ENCODE measurements at places on chromosomes 16 and 17.

GRCh38 chr16:10362077-10362863 lies 23.6 kb upstream of the ATF7IP2 start:
- DNase-seq: no peak

DNA sequence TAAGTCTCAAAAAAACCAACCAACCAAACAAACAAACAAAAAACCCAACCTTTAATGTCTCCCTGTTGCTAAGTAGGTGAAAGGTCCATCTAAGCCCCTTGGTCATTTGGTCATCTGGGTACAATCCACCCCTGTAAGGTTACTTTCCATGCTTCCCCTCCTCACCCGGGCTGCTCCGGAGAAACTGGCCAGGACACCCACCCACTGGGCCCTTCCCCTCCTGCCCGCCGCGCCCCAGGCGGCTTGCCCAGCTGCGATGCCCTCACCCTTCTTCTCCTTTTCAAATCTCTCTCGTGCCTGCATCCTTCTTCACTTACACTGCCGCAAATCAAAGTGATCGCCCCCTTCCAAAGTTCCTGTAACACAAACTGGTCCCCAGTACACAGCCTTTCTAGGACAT lies 2.0 kb downstream of the NTAN1 start:
- DNase-seq: no peak

DNA sequence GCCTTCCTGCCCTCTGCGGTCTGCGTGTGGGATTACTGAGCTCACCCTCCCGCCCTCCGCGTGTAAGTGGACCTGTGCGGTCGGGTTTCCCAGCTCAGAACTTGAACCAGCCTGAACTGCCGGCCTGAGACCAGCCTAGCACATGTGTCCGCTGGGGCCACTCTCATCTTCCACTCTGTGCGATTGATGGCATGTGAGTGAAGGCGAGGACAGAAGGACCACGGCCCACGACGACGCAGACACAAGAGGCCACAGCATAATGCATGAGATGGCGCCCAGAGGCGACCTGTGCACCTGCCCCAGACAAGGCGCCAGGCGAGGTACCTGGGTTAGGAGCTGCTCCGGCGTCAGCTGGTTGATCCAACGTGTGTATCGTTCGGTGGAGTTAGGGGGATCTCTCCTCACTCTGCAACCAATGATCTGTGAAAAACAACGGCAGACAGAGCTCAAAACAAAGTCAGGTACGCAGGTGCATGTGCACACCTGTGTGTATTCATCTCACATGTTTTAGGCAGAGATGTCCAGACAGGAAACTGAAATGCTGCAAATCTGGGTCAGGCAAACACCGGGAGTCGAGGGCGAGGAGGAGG lies 74.5 kb upstream of the METRNL start:
- DNase-seq: no peak

DNA sequence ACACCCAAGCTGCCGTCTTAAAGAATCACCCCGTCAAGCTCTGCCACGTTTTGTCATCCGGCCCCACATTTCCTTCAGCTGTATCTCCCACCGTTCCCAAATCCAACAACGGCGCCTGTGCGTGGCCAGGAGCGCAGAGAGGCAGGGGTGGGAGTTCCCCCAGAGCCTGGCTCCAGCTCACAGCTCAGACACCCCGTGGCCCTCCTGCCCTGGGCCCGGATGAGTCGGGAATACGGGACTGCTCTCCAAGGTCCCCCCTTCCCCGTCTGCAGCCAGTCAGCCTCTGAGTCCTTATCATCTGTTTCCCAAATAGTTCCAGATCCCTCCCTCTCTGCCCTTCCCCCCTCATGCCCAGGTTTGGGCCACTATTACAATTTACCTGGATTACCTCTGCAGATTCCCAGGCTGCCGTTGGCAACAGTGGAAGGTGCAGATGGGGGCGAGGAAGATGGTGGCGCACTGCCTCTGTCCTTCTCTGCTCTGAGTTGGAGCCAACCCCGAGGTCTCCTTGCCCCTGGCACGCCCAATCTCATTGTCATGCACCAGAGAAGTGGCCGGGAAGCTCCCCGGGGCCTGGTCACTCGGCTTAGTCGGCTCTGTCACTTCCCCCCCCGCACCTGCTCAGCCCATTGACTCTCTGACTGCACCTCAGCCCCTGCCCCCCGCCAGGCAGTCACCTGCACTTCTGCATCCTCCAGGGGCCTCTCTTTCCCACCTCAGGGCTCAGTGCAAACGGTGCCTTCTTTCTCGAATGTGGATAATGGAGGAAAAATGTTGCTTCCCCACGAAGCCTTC lies 18.3 kb upstream of the RPTOR start:
- no peak for DNase-seq

- no peak for DNase-seq
These were observed 22.1 kb downstream of the SLC16A3 start for GRCh38 chr17:82250868-82251500.

- no peak for DNase-seq
These were observed 23.6 kb upstream of the SMURF2 start for GRCh38 chr17:64685705-64686104.

- DNase-seq: no peak
These were observed at the start of gene CDH1 for GRCh38 chr16:68737046-68737729. Gene CDH1, plus strand, starts transcription at chr16:68737292. Its CDS starts 124 bp downstream, at chr16:68737416.

- no peak for DNase-seq
These were observed 13.0 kb upstream of the ABCA5 start for GRCh38 chr17:69339937-69340336.

- no peak for DNase-seq
These were observed 295.8 kb downstream of the FOXL1 start for GRCh38 chr16:86874141-86874540.

DNA sequence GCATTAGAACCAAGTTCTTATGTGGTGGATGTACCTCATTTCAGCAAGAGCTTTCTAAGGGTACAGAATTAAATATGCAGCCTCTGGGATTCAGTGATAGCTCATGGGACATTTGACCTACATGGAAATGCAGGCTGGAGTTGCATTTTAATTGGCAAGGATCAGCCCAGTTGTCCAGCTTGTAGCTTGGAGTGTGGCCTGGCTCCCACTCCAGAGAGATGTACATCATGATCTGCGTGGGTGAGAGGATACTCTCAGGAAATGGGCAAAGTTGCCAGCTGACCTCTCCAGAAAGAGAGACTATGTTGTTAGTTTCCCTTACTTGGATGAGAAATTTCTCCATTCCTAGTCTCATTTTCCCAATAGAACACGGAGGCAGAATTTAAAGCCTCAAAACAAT lies 555.3 kb downstream of the MAF start:
- DNase-seq: no peak

DNA sequence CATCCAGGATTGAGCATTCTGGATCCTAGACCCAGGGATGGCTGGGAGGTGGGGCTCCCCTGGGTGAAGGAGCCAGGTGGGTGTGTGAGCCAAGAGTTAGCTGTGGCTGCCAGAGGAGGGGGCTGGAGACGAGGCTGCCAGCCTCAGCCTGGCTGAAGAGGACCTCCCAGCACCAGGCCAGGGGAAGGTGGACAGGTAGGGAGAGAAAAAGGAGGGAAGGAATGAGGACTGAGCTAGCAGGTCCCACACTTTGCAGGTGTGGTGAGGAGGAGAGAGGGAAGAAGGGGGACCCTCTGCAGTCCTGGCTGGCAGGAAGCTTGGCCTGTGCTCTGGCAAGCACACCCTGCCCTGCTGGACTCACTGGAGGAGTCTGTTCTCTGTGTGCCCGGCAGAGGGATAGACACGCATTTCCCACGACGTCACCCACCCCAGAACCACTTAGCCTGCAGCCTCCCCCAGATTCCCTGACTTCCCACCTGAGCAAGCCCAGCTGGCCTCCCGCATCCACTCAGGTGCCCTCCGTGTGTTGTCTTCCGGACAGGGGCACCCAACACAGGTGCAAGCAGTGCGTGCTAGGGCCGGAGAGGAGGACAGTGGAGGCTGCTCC lies 42.0 kb downstream of the SOCS3 start:
- no peak for DNase-seq

GRCh38 chr16:87620201-87620495 lies 17.8 kb downstream of the JPH3 start:
- no peak for DNase-seq

DNA sequence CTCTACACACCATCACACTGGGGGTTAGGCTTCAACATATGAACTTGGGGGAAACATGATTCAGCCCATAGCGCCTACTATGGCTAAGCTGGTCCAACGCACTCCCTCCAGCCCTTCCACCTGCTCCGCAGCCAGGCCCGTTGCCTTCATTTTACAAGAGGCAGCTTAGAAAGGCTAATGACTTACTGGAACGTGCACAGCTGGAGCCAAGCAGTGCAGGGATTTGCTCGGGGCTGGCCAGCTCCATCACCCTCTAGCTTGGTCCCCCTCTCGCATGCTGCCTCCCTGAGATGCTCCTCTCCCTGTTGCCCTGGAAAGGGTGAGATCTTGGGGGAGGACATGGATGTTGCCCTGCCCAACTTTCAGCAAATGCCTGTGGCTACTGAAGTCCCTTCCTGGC lies 2.8 kb upstream of the CACNG1 start:
- DNase-seq: no peak

DNA sequence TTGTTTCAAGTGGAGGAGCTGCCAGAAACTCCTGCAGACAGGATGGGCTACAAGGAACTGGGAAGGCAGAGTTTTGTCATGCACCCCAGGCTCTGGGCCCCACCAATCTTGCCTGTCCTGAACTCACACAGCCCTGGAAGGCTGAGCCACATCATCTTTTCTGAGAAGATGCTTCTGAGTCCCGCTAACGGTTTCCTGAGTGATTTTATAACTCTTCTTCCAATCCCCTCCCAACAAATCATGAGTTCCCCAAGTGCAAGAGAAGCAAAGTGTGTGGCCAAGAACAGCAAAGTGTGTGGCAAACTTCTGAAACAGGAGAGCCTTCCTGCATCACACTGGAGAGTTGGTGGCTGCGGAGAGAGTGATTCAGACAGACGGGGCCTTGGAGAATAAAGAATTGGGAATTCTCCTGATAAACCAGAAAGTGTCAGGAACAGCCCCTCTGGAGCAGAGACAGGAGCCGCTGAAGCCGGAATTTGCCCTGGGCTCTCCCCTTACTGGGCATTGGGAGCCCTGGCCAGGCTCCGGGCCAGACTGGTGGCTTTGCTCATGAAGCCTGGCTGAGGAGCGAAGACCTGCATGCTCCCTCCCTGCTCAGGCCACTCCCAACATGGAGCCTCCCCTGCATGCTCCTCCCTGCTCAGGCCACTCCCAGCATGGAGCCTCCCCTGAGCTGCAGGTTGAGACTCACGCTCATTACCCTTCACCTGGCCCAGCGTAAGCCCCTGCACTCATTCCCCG lies 47.2 kb downstream of the PITPNM3 start:
- DNase-seq: no peak

DNA sequence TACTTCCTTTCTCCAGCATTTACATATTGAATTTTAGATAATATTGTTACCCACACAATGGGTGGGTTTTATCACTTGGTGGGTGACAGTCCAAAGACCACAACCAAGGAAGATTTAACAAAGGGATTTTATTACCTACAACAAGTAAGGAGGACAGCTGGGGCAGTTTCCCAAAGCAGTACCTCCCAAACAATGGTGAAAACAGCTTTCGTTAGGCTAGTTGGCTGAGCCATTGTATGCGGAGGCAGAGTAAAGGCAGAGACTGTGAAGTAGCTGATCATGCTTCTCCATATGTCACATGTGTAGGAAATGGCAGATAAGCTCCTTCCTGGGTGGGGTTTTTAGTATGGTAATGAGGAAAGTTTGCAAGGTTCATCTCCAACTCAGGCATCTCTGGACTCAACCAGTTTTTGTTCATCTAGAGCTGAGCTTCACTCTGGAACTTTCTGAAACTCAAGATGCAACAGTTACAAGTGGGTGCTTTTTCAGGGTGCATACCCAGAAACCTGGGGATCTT lies 104.3 kb upstream of the PSMD7 start:
- DNase-seq: no peak

- no peak for DNase-seq
These were observed 35.5 kb downstream of the UBN1 start for GRCh38 chr16:4882633-4883285.

DNA sequence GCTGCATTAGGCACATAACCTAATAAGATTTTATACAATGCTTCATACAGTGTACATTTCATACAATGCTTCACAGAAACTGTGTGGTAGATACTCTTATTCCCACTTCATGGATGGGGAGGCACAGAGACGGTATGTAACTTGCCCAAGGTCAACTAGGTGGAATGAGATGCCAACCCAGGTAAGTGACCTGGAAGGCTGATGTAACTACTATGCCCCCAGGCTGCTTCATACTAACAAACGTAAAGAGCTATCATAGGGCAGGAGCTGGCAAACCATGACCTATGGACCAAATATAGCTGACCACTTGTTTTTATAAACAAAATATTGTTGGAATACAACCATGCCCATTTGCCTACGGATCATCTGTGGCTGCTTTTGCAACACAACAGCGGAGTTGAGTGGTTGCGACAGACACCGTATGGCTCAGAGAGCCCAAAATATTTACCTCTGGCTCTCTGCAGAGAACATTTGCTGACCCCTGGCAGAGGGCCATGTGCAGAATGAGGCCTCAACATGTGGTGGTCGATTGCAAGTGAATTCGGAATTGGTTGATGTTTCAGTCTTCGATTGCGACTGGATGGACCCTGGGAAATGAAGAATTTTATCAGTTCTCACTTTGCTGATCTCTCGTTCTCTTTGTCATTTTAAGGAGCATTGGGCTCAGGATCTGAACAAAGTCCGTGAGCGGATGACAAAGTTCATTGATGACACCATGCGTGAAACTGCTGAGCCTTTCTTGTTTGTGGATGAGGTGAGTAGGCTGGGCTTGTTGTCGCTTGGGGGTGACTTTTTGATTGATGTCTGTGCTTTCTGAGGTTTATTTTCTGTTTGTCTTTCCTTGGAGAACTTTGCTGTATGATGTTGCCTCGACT lies 109.7 kb downstream of the PLCG2 start:
- no peak for DNase-seq

DNA sequence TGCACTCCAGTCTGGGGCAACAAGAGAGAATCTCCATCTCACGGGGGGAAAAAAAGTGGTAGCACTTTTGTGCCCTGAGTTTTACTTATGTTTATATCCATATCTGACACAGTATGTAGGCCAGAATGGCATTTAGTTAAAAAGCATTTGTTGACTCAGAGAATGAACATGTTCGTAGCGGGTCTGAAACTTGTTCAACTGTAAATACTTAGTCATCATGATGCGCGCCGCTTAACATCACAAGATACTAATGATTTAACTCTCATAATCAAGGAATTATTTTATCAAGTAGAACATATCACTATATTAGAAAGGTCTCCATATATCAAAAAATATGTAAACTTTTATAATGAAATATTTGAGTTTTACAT lies 55.3 kb upstream of the ITGA2B start:
- DNase-seq: no peak

DNA sequence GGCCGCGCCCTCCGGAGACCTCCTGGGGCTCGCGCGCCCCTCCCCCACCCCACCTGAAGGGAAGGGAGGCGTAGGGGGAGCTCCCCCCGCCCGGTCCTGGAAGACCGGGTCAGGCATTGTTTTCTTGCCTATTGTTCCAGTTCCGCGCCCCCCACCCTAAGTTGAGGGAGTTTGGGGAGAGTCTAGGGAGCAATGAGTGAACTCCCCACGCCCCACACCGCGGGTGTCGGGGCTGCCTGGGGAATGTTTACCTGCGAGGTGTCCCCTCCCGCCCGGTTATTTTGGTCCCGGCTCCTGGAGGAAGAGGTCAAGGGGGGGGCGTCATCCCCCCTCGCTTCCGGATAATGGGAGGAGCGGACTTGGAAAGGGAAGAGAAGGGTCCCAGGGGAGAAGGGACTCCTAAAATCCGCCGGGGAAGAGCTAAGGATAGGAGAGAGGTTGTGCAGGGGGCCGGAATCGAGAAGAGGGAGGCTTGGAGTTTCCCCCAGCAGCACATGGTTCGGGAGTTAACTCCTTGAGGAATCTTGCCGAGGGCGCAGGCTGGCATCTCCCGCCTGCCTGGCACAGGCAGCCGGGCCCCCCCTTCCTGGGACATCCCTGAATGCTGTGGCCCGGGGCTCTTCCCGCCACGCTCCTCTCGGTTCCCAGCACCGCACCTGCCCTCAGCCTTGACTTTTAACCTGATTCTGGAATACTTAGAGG lies 881 bp downstream of the MLLT6 start:
- no peak for DNase-seq
